Kidney (tissue), 22 donors: ENCODE measurements at places on chromosomes 2 and 18. TPM values are rescaled to one million over a fixed set of nuclear protein-coding genes. Genes with fewer than 3 reads are reported as not detected.
A peak's percentile ranks its signal among the peaks of the same experiment; 100 is the strongest.

DNA sequence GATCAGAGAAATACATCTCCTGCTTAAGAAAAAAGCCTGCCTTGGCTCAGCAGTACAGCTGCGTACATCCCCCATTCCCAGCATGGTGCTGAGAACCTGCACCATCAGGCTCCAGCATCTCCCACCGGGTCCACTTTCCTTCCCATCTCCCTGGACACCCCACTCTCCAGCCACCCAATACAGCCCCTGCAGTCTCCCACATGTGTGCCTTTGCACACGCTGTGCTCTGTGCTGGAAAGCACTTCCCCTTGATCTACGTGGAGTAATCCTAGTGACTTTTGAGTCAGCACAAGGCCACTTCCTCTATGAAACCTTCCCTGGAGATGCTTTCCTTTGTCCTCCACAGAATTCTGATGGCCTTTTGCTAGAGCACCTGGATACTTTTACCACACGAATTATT, 17.0 kb downstream of the STAT1 start:
- no peak for DNase-seq
- H3K4me1 ChIP-seq: no peaks in the 10 kb centered on the region
- H3K27me3 ChIP-seq: no peaks in the 10 kb centered on the region
- no peak overlapping the region for H3K4me3 ChIP-seq

DNA sequence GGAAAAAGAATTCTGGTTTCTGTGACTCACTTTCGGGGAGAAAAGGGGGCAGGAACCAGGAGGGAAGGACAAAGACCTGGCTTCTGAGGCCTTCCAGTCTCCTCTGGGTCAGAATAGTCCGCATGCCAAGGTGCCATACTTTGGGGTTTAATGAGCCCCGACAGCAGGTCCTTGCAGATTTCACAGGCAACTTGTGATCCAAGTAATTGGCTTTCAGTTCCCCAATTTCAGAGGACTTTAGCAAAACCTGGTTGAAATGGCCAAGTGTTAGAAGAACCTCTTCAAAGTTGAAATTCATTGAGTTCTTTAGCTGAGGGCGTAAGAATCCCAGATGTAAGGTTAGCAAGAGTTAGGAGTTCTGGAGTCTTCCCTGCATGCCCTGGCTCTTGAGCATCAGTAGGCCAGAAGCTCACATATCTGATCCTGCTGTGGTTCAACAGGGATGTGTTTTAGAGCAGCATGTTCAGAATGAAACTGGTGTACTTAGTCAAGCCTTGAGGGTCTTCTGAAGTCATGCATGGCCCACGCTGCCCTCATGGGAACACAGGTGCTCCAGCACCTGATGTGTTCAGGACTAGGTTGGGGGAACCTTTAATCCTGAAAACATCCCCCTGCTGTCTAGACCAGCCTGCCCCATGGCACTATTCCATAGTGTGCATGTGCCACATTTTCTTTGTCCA, 143.0 kb downstream of the NUP35 start:
- no peak overlapping the region for H3K27ac ChIP-seq
- no peaks in the 10 kb centered on the region for H3K27me3 ChIP-seq
- no peak for DNase-seq

DNA sequence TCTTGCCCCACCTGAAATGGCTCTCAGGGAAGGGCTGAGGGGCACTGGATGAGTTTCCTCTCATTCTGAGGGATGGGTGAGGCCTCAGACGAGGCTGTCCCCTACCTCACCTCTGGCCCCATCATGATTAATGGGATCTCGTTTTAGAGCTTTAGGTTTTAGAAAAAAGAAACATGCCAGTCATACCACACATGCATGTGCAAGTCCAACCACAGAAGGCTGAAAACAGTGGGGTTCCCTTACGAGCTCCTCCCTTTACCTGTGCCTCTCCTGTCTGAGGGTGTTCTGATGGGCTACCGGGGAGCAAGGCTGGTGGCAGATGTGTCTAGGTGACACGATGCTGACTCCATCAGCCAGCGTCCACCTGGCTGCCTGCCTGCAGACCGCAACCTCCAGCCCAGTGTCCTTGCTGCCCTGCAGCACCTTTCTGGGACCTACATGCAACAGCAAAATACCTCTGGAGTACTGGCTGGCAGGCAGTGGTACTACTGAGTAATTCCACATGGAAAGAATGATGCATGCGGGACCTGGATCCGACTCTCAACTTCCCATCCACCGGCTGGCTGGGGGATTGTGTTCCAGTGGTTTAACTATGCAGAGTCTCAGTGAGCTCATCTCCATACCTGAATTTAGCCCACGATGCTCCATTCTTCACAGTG, 9.1 kb upstream of the LYPD6B start:
- H3K36me3 ChIP-seq: no peaks in the 10 kb centered on the region
- no peak overlapping the region for H3K4me3 ChIP-seq
- no peaks in the 10 kb centered on the region for H3K27me3 ChIP-seq
- no peak for DNase-seq

GRCh38 chr2:67159929-67160328, 237.2 kb upstream of the ETAA1 start:
- no peak overlapping the region for H3K27ac ChIP-seq
- H3K4me1 ChIP-seq: no peaks in the 10 kb centered on the region
- no peak overlapping the region for H3K4me3 ChIP-seq
- DNase-seq: no peak

- H3K4me3 ChIP-seq: no peak overlapping the region
- no peaks in the 10 kb centered on the region for H3K36me3 ChIP-seq
- H3K27ac ChIP-seq: no peak overlapping the region
- H3K27me3 ChIP-seq: no peaks in the 10 kb centered on the region
- no peaks in the 10 kb centered on the region for H3K4me1 ChIP-seq
Observed at GRCh38 chr2:56754066-56754615, 570.4 kb downstream of the CCDC85A start.

DNA sequence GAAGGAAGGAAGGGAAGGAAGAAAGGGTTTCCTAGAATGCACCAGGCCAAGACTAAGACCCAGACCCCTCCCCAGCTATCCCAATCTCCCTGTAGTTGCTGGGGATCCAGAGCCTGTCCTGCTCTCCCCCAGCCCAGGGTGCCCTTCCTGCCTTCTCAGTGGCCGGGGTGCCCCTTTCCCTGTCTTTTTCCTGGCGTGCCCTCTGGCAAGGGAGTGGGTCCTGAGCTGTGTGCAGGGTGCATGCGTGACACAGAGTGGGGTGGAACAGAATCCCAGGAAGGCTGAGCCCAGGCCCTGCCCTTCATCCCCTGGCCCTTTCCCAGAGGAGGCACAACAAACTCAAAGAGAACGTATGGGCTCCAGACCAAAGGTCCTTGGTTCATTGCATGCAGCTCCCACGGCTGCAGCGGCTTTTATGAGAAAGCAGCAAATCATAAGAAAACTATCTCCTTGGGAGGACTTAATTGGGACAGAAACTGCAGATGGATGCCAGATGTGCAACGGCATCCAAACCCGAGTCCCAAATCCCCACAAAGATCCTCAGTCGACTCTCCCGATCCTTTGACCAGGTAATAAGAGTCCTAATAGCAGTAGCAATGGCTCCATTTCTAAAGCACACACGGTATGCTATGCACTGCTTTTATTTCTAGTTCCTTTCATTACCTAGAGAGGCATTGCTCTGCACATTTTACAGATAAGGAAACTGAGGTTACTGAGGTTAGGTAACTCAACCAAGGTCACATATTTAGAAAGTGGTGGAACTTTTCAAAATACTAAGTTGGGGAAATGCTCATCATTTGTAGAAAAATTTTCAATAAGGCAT, 12.7 kb upstream of the ARID5A start:
- DNase-seq: peak; percentile 44
- no peak overlapping the region for H3K4me3 ChIP-seq
- no peak overlapping the region for H3K27ac ChIP-seq
- H3K36me3 ChIP-seq: no peaks in the 10 kb centered on the region
- peaks cover 3% of the 10 kb centered on the region for H3K4me1 ChIP-seq

- H3K4me3 ChIP-seq: no peak overlapping the region
- no peaks in the 10 kb centered on the region for H3K27me3 ChIP-seq
- H3K36me3 ChIP-seq: no peaks in the 10 kb centered on the region
- peaks cover 3% of the 10 kb centered on the region for H3K4me1 ChIP-seq
Observed at GRCh38 chr2:150125188-150125587, 362.3 kb downstream of the RND3 start.

DNA sequence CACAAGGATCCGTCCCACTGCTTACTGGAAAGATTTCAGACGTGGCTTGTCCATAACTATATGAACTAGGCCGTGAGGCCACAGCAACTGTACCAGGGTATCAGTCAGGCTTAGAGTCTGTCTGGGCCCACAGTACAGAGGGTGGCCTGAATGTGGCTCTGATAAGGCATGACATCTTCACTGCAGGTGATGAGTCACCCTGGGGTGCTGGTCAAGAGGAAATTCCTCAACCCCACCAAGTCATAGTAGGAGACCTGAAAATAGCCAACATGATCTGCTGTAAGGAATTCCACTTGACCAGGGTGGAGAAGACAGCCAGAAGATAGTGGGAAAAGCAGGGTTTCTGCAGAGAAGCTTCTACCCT, 107.7 kb downstream of the INHBB start:
- no peak for DNase-seq
- H3K27ac ChIP-seq: no peak overlapping the region
- no peaks in the 10 kb centered on the region for H3K36me3 ChIP-seq
- H3K27me3 ChIP-seq: no peaks in the 10 kb centered on the region
- no peaks in the 10 kb centered on the region for H3K4me1 ChIP-seq

DNA sequence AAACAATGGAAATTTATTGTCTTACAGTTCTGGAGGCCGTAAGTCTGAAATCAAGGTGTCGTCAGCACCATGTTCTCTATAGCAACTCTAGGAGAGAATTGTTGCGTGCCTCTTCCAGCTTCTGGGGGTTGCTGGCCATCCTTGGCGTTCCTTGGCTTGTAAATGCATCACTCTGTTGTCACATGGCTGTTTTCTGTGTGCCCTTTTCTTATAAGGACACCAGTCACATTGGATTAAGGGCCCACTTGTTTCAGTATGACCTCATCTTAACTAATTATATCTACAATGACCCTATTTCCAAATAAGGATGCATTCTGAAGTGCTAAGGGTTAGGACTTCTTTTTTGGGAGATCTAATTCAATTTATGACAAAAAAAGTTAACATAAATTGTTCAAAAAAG, 1.4 kb upstream of the PLEK start:
- H3K4me3 ChIP-seq: no peak overlapping the region
- H3K4me1 ChIP-seq: no peaks in the 10 kb centered on the region
- DNase-seq: no peak
- no peaks in the 10 kb centered on the region for H3K27me3 ChIP-seq
- H3K36me3 ChIP-seq: no peaks in the 10 kb centered on the region
- H3K27ac ChIP-seq: no peak overlapping the region

GRCh38 chr2:152481881-152482583, 147.1 kb downstream of the FMNL2 start:
- no peak overlapping the region for H3K4me3 ChIP-seq
- no peak overlapping the region for H3K27ac ChIP-seq
- DNase-seq: no peak
- no peaks in the 10 kb centered on the region for H3K36me3 ChIP-seq
- no peaks in the 10 kb centered on the region for H3K27me3 ChIP-seq

DNA sequence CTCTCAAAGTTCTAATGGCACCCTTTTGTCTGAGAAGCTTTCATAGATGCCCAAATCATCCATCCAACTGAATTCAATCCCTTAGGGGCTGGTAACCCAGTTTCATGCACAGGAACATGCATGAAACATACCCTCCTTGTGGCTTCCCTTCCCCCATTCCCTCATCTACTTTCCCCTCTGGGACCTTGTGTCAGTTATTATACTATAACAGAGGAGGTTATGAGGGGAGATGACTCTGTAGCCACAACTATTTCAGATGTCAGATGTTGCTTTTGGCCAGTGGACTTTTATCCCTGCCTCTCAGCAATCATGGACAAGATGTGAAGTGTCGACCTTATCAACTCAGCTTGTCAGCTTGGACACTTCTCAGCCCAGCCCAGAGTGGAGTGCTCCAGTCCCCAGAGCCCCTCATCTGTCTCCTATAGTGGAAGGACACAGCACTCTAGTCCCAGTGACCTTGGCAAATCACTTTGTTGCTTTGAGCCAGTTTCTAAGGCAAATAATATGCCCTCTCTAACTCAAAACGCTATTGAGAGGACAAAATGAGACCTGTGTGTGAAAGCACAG, 8.4 kb downstream of the DHRS9 start:
- H3K27ac ChIP-seq: no peak overlapping the region
- H3K27me3 ChIP-seq: no peaks in the 10 kb centered on the region
- no peaks in the 10 kb centered on the region for H3K36me3 ChIP-seq
- H3K4me1 ChIP-seq: peaks cover 10% of the 10 kb centered on the region

- H3K4me1 ChIP-seq: peaks cover 2% of the 10 kb centered on the region
- DNase-seq: no peak
- no peak overlapping the region for H3K27ac ChIP-seq
- H3K27me3 ChIP-seq: no peaks in the 10 kb centered on the region
Observed at GRCh38 chr2:1563084-1563857, 150.0 kb downstream of the TPO start.

DNA sequence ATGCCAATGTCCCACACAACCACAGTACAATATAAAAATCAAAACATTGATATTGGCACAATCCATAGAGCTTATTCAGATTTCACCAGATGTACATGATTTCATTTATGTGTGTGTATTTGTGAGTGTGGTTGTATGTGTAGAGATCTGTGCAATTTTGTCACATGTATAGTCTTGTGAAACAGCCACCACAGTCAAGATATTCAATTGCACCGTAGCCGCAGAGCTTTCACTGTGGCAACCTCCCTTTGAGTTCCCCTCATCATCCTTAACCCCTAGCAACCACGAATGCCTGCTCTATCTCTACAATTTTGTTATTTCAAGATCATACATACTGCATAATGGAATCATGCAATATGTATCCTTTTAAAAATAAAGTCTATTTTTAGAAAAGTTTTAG, 391.3 kb downstream of the SETBP1 start:
- peaks cover 11% of the 10 kb centered on the region for H3K4me1 ChIP-seq
- H3K27ac ChIP-seq: no peak overlapping the region
- no peaks in the 10 kb centered on the region for H3K36me3 ChIP-seq
- H3K27me3 ChIP-seq: no peaks in the 10 kb centered on the region
- H3K4me3 ChIP-seq: no peak overlapping the region

- no peak overlapping the region for H3K4me3 ChIP-seq
- no peaks in the 10 kb centered on the region for H3K36me3 ChIP-seq
- H3K27me3 ChIP-seq: no peaks in the 10 kb centered on the region
- no peak for DNase-seq
Observed at GRCh38 chr2:165561516-165561915, 92.0 kb downstream of the CSRNP3 start.

DNA sequence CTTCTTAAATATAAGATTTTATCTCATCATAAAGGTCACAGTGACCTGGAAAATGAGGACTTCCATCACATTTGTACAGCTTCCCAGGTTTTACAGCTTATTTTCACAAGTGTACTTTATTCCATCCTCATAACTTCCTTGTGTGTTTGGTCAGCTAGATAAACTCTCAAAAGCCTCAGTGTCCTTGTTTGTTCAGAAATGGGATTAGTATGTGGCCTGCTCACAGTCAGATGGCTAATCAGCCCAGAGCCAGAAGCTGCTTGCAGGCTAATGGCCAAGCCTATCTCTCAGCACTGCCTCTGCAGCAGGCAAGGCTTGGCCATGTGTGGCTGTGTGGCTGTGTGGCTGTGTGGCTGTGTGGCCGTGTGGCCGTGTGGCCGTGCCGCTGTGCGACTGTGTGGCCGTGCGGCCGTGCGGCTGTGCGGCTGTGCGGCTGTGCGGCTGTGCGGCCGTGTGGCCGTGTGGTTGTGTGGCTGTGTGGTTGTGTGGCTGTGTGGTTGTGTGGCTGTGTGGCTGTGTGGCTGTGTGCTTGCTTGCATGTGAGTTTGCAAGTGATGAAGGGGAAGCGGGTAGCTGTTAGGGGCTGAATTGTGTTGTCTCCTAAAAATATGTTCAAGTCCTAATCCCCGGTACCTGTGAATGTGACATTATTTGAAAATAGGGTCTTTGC, 233.0 kb upstream of the TNP1 start:
- H3K4me1 ChIP-seq: no peaks in the 10 kb centered on the region

GCC2 gene
- polyA plus RNA-seq: 9.5 TPM

AKAIN1 gene
- not detected for polyA plus RNA-seq

AQP12A gene
- not detected for polyA plus RNA-seq

COX7A2L gene
- 321 TPM for polyA plus RNA-seq

DOK6 gene
- polyA plus RNA-seq: 4.6 TPM
